Endothelial cell of coronary artery (primary cell): ENCODE measurements at places on chromosomes 4 and X. TPM values are rescaled to one million over a fixed set of nuclear protein-coding genes. Genes with fewer than 3 reads are reported as not detected.

LPAR4 gene
- 0.09 TPM in 1 of 2 replicates, not detected in the other for total RNA-seq

SOD3 gene
- total RNA-seq: 0.19 TPM in 1 of 2 replicates, not detected in the other

VSIG1 gene
- total RNA-seq: 0.19 and 0.72 TPM in 2 replicates

DUSP9 gene
- under 0.01 TPM in 1 of 2 replicates, not detected in the other for total RNA-seq

TSPYL2 gene
- total RNA-seq: 7.6 and 14.8 TPM in 2 replicates

ING2 gene
- 6.7 and 7.6 TPM in 2 replicates for total RNA-seq

NUDT10 gene
- 0.94 and 0.99 TPM in 2 replicates for total RNA-seq

MID2 gene
- 28.6 and 33.2 TPM in 2 replicates for total RNA-seq

SHISA3 gene
- total RNA-seq: 3.9 and 12.1 TPM in 2 replicates

OPN1MW gene
- total RNA-seq: not detected in 2 replicates

ADRA2C gene
- total RNA-seq: 0.18 and 0.38 TPM in 2 replicates

ADGRL3 gene
- 4.3 TPM in 1 of 2 replicates, not detected in the other for total RNA-seq

GPR34 gene
- not detected in 2 replicates for total RNA-seq

ZFP92 gene
- 0.90 and 1.5 TPM in 2 replicates for total RNA-seq

PRR32 gene
- not detected in 2 replicates for total RNA-seq

CPE gene
- total RNA-seq: 1.4 and 1.9 TPM in 2 replicates

PLK4 gene
- 6.8 and 18.1 TPM in 2 replicates for total RNA-seq

TEX13C gene
- total RNA-seq: not detected in 2 replicates

CEP44 gene
- 11.3 and 15.2 TPM in 2 replicates for total RNA-seq

TMEM271 gene
- total RNA-seq: not detected in 2 replicates

RXFP1 gene
- 0.09 TPM in 1 of 2 replicates, not detected in the other for total RNA-seq

MAGEA12 gene
- not detected in 2 replicates for total RNA-seq

YY2 gene
- total RNA-seq: 1.1 and 2.4 TPM in 2 replicates

LINC00632 gene
- 0.72 and 1.1 TPM in 2 replicates for total RNA-seq
